ENCODE measurements at places on chromosomes 7 and 10. TPM values are rescaled to one million over a fixed set of nuclear protein-coding genes. Genes with fewer than 3 reads are reported as not detected.

DNA sequence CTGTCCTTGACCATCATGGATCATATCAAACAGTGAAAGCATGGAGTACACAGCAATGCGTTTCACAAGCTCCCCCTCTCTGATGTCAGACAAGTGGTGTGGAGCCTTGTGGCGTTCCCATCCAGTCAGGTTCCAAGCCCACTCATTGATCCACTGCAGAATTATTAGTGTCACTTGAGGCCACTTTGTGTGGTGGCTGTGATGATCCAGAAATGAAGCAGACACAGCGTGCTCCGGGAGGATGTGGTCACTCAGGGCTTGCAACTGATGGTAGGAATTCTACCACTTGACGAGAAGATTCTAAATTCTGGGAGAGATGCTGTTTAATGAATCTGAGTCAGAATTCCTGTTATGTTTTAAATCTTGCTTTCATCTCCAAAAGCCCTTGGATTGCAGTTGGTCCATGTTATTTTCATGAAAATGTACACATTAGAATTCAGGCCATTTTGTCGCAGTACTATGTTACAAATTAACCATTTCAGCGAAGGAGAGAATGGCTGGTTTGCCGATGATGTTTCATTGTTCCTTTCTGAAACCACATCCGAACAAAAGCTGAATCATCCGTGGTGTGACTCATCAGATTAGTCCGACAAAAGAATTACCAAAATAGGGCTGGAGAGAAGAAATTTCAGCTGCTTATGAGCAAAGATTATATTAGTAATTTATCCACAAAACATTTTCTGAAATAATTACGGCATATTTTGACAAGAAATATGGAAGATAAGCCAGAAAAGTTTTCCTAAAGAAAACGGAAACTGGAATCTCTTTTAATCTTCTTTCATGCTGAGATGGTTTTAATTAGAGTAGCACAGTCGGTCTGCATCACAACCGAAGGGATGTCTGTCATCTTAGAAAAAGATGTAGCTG is 48.1 kb downstream of the INSYN2A start:
- DNase-seq, result peak; percentile 80

GRCh38 chr7:99120501-99120900 is 23.4 kb downstream of the SMURF1 start:
- no peak for DNase-seq

GRCh38 chr10:21625623-21626229 is 91.7 kb downstream of the MLLT10 start:
- no peak for DNase-seq

DNA sequence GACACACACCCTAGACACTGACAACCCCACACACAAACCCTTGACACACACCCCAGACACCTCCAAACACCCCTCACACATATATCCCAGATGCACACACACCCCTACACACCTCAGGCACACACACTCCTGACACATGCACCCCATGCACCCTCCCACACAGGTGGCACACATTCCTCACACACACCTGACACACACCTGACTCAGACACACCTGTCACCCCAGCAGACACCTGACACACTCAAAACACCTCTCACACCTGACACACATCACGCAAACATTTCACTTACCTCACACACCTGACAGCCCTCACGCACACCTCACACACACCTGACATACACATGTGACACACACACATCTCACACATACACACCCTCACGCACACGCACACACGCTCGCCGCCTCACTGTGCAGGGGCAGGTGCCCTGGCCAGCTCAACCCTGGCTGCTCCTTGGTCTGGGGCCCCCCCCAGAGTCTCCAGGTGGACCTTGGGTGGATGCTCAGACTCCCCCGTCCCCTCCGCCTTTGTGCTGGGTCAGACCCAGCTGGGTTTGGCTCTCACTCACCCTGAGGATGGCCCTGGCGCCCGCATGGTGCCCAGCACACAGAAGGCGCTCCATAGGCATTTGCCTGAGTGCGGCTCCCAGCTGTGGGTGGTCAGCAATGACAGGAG is 3.1 kb upstream of the CALY start:
- DNase-seq, result no peak

Gene GDF2
- total RNA-seq, result not detected

Gene HDAC9
- total RNA-seq, result 28.3 TPM

Measured in A673 (cell line).